ENCODE measurements at places on chromosomes 7 and 10. TPM values are rescaled to one million over a fixed set of nuclear protein-coding genes. Genes with fewer than 3 reads are reported as not detected.

The TYSND1 gene
- 33.5 TPM for total RNA-seq

The STRIP2 gene
- 5.2 TPM for total RNA-seq

The EGR2 gene
- total RNA-seq = 0.13 TPM

The TET1 gene
- total RNA-seq = under 0.01 TPM

The SNCG gene
- total RNA-seq = 25.5 TPM

The ITGA8 gene
- total RNA-seq = not detected

The ELN gene
- under 0.01 TPM for total RNA-seq

The FAM25C gene
- not detected for total RNA-seq

- no peak for DNase-seq
Measured at GRCh38 chr10:78437998-78438906, 404.6 kb downstream of the RPS24 start.

DNA sequence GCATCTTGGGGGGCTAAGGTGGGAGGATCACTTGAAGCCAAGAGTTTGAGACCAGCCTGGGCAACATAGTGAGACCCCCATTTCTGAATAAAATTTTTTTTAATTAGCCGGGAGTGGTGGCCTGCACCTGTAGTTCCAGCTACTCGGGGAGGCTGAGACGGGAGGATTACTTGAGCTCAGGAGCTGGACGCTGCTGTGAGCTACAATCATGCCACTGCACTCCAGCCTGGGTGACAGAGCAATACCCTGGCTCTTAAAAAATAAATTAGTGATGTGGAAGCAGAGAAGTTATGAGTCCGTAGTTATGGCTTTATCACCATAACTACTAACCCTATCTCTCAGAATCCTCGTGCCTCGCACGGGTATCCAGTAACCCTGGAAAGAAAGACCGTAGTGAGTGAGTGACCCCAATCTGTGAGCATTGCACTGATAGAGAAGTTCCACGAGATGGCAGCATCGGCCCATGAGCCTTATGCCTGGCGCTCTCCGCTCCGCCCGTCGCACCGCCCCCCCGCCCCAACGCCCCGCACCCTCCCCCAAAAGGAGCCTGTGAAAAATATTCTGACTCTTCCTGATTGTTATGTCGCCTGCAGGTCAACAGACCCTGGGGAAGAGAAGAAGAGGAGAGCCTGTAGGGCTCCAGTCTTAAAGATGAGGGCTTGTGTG, 4.9 kb upstream of the SLC29A3 start:
- no peak for DNase-seq

GRCh38 chr10:72417971-72418370, 63.3 kb upstream of the DNAJB12 start:
- DNase-seq = no peak

- DNase-seq = peak; percentile 70
Measured at GRCh38 chr10:117442944-117443685, 67.9 kb upstream of the PDZD8 start.

GRCh38 chr10:69657430-69657829, 27.4 kb downstream of the FAM241B start:
- DNase-seq = no peak

DNA sequence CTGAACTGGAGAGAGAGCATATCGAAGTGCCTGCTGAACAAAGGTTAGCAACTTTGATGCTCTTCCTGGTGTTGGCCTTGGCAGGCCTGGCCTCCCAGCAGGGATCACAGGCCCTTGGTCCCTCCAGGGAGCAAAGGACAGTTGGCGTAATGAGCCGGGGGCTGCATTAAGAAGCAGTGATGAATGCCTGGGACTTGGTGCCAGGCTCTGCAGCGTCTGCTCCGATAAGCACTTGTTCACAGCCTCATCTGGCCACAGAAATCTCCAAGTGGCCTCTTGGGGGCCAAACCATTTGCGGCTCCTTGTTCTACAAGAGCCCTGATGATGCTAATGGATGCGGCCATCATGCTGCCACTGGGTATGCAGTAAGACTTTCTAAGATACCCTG, 31.8 kb downstream of the CRHR2 start:
- DNase-seq = no peak

DNA sequence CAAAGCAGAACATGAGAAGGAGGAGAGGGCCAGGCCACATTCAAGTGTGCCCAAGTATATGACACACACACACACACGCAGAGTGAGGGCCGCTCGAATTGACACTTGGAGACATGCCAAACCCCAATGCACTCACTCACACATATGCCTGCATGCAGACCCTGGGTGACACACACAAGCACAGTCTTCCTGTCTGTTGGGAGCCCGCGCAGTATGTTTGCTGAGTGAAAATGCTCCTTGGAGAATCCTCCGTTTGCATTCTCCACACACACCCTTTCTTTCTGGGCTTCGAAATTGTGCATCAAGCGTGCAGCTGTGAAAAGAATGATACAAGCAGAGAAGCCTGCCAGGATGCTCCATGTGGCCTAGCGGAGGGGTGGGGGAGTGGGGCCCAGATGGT, 120.9 kb downstream of the PLXNA4 start:
- DNase-seq = no peak

GRCh38 chr7:7173956-7174632, 8.2 kb upstream of the C1GALT1 start:
- DNase-seq = peak; percentile 79

DNA sequence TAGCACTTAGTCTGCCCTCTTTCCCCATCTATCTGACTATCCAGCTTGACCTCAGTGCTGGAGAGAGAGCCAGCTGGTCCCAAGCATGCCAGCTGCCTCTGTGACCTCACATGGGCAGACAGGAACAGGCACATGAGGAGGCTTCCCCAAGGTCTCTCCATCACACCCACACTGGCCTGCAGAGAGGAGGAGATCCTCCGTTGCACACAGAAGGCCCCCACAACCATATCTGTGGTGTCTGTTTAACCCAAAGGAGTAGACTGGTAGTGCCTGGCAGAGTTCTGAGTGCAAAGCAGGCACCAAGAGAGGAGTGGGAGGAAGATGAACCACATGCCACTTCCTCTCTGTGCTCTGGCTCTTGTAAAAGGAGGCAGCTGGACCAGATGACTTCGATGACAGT, 4.8 kb upstream of the ANK3 start:
- no peak for DNase-seq

DNA sequence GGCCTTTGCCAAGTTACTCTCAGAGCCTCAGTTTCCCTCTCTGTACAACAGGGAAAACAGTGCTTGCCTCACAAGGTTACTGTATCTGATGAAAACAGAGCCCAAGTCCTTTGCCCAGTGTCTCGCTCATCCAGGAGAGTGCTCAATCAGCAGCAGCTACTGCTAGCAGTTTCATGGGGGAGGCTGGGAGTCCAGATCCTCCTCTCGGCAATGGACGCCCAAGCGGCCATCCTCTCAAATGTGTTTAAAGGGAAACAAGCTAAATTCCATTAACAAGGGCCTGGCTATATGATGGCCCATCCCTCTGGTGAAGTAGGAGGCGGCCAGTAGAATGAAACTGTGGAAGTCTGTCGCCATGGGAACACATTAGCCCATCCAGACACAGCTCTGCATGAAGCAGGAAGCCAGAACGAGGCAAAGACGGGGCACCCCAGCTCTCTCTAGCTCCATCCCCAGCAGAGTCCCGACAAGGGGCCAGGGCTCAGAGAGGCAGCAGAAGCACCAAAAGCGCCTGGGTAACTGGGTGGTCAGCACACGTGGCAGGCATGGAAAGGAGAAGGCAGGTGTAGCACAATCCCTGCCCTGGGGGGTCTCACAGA, 35.2 kb downstream of the FAM53B start:
- DNase-seq = no peak

DNA sequence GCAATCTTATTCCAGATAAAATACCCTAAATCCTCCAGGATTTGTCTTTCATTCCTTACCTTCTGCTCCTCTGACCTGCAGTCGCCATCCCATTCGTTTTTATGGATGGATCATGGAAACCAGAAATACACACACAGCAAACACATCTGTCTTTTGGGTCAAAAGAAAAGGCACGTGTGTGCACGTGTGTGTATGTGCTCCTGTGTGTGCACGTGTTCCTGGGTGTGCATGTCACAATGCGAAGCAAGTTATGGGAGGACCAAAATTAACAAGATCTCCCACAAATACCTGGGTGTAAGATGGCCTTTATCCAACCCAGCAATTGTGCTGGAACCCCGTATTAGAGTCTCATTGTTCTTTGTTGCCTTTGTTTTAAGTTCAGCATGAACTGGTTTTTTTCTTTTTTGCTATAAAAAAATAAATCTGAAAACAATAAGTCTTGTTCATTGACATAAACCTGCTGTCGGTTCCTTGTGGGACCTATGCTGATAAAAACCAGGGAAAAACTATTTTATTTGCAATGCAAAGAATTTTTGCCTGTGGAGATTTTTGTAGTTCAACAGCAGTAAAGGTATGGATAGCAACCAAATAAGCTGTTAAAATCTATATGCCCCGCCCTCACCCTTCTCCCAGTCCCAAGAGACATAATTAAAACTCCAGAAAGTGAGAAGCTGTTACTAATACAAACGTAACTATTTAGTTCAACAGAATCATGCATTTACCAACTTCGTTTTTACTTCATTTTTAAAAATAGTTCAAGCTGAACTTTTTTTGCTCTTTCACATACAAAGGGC, 229.6 kb downstream of the CREB5 start:
- no peak for DNase-seq

GRCh38 chr7:15407910-15408309, 153.9 kb downstream of the AGMO start:
- DNase-seq = peak; percentile 9

- DNase-seq = no peak
Measured at GRCh38 chr7:133036289-133036688, 45.6 kb downstream of the CHCHD3 start.

DNA sequence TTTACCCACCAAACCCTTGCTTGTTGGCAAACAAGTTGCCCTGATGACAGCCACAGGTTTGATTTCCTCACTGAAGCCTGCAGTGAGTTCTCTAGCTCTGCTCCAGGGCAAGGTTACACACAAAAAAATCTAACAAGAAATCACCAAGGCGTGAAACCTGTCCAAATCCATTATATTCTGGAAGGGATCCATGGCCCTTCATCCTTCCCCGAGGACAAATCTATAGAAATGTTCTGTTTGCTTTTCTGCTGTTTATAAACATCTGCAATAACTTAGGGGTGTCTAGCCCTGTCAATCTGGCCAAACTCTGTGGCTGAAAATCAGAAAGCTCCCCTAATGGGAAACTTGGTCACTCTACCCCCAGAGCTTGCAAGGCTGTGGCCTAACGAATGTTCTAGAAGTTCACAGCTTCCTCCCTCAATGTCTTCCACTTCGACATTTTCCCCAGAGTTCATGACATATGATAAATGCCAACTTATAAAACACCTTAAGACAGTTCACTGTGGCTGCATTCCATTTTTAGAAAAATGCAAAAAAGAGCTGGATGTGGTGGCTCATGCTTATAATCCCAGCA, 164.5 kb downstream of the PRPF18 start:
- no peak for DNase-seq

DNA sequence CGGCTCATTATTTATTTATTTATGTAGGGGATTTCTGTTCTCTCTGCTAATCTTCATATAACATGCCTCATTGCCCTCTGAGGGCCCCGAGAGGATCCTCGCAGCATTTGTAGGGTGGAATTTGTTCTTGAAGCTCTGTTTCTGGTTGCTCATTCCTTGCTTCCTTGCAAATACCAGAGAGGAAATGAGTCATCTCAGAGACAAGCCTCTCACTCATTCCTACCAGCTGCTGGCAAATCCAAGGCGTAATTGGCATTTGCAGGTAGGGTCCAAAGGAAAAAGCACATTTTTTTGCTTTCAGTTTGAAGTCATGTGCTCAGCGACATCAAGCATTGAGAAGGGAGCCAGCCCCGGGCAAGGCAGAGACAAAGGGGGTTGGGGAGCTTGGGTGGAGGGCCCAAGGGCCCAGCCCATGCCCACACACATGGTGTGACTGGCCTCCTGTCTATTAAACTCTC, 501.6 kb downstream of the GALNT17 start:
- peak; percentile 70 for DNase-seq

DNA sequence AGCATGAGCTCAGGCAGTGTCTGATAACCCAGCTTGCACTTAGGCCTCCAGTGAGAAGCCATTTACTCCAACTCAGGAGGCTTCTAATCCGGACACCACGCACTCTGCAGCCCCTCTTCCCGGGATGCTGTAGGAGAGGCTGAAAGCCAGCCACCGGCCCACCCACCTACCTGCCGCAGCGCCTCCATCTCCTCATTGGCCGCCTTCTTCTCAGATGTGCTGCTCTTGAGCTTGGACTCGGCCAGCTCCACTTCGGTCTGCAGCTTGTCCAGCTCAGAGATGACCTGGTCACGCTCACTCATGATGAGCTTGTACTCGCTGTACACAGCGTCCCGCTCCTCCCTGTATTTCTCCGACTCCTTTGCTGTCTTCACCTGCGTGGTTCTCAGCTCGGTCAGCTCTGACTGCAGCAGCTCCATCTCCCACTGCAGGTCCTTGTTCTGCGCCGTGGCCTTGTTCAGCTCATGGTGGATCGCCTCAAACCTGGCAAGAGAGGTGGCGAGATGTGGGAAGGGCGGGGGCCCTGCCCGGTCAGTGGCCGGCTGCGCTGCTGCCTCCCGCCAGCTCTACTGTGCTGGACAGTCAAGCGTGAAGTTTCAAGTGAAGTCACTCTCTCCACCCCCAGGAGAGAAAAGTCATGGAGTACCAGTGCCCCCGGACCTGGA, 84.7 kb downstream of the DLG5 start:
- no peak for DNase-seq
